Activated CD4-positive, alpha-beta T cell treated with anti-CD3 and anti-CD28 coated beads, Interleukin-2, amount 10 ng/mL, durations not matched to agents 24 days and 14 days (primary cell): ENCODE measurements at places on chromosomes 5 and 9. TPM values are rescaled to one million over a fixed set of nuclear protein-coding genes. Genes with fewer than 3 reads are reported as not detected.

GDF9 gene
- 0.30 and 0.45 TPM in 2 replicates for total RNA-seq

DNA sequence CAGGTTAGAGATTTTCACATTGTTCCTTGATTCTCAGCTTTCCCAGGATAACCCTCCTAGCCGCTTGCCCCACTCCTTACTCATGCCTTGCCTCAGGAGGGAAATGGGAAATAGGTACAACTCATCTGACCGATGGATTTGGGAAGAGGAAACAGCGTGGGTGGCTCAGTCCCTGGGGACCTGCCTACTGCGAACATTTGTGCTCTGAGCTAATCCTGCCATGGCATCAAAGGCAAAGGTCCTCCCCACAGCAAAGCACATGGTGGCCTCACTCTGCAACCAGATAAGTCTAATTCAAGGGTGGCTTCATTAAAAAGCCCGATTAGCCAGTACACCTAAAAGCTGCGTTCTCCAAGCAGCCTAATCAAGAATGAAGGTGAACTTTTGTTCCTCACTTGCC is 82.4 kb upstream of the ADRA1B start:
- no peaks in the 10 kb centered on the region for H3K4me1 ChIP-seq
- no peaks in the 10 kb centered on the region for H3K36me3 ChIP-seq
- H3K27me3 ChIP-seq = peaks cover 4% of the 10 kb centered on the region
- H3K4me3 ChIP-seq = no peak overlapping the region

DNA sequence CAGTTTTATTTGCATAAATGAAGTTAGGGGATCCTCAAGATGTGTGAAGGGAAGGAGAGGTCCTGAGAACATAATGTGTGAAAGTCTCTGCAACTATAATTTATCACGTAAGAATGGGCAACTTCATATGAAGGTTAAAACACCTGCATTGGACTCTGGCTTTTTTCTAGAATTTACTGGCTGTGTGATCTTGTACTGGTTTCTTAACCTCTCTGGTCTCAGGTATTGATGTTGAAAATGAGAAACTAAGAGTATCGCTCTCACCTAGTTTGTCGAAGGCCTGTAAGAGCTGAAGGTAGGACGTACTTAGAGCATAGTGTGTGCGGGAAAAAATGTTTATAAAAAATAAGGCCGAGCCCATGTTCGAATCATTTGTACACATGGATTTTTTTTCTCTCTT is 280.5 kb downstream of the ICE1 start:
- H3K36me3 ChIP-seq = no peaks in the 10 kb centered on the region
- no peak overlapping the region for H3K4me3 ChIP-seq
- peaks cover 2% of the 10 kb centered on the region for H3K4me1 ChIP-seq
- H3K27me3 ChIP-seq = peaks cover 10% of the 10 kb centered on the region
- no peak overlapping the region for H3K27ac ChIP-seq

DNA sequence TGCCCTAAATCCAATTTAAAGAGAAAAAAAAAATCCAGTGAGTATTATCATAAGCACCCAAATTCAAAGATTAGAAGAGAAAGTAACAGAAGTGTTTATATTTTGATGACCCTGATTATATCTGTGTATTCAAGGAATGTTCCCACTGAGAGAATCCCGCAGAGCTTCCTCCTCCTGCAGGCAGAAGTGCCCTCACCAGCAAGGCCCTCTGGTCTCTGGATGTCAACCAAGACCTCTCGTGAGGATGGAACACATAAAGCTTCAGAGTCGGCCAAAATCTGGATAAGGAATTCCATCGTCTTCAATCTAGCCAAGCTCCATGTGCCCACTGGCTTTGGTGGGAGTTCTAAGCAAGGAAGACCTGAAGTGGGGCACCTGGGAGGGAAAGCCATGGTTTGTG is 18.1 kb downstream of the PTCH1 start:
- H3K4me1 ChIP-seq = peaks cover 23% of the 10 kb centered on the region
- no peak for DNase-seq
- H3K36me3 ChIP-seq = no peaks in the 10 kb centered on the region

- no peaks in the 10 kb centered on the region for H3K36me3 ChIP-seq
- no peak overlapping the region for H3K27ac ChIP-seq
- no peak overlapping the region for H3K4me3 ChIP-seq
- H3K4me1 ChIP-seq = no peaks in the 10 kb centered on the region
These were observed 47.2 kb upstream of the LIFR start for GRCh38 chr5:38603691-38604090.

- H3K36me3 ChIP-seq = no peaks in the 10 kb centered on the region
- no peak overlapping the region for H3K4me3 ChIP-seq
- DNase-seq = no peak
These were observed 1000.2 kb downstream of the NR2F1-AS1 start for GRCh38 chr5:92580814-92581213.

DNA sequence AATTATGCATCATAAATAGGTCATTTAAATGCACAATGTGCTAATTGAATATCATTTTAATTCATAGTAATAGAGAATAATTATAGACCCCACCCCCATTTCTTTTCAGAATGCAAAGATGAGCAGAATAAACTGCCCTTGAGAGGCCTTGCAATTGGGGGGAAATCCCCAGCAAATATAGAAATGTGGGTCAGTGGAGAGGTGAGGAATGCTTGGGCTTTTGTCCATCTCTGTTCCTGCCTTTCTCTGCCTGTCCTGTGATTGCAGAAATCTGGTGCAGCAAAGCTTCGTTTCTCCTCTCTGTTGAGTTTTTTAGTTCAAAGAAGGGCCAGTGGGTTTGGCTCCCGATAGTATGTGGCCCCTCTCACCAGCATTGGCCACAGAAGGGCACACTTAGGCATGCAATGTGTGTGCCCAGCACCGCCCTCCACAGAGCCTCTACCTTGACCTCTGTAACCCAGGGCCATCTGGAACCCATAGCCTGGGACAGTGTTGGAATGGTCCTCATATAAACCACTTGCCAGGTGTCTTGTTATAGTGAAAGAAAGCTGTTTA is 164.2 kb downstream of the SEMA6A start:
- no peaks in the 10 kb centered on the region for H3K27me3 ChIP-seq
- no peak for DNase-seq
- H3K4me1 ChIP-seq = no peaks in the 10 kb centered on the region
- H3K36me3 ChIP-seq = no peaks in the 10 kb centered on the region
- no peak overlapping the region for H3K27ac ChIP-seq
